ENCODE measurements at places on chromosomes 11 and 22.

- DNase-seq, result no peak
Observed at GRCh38 chr11:124441519-124441918, 4.0 kb downstream of the OR8B8 start.

DNA sequence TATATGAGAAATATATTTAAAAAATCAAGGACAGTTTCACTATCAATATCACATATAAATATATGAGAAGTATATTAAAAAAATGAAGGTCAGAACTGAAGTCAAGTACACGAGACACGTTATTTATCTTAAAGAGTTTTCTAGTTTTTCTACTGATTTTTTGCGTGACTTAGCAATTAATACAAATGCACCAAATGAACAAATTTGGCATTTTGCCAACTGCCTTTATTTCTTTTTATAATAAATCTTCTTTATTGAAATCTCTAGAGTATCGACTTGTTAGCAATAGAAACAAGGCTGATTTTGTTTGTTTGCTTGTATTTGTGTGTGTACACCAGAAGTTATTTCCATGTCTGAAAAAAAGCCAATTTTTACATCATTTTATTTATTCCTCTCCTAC, 1684.7 kb upstream of the RAG2 start:
- DNase-seq, result no peak

DNA sequence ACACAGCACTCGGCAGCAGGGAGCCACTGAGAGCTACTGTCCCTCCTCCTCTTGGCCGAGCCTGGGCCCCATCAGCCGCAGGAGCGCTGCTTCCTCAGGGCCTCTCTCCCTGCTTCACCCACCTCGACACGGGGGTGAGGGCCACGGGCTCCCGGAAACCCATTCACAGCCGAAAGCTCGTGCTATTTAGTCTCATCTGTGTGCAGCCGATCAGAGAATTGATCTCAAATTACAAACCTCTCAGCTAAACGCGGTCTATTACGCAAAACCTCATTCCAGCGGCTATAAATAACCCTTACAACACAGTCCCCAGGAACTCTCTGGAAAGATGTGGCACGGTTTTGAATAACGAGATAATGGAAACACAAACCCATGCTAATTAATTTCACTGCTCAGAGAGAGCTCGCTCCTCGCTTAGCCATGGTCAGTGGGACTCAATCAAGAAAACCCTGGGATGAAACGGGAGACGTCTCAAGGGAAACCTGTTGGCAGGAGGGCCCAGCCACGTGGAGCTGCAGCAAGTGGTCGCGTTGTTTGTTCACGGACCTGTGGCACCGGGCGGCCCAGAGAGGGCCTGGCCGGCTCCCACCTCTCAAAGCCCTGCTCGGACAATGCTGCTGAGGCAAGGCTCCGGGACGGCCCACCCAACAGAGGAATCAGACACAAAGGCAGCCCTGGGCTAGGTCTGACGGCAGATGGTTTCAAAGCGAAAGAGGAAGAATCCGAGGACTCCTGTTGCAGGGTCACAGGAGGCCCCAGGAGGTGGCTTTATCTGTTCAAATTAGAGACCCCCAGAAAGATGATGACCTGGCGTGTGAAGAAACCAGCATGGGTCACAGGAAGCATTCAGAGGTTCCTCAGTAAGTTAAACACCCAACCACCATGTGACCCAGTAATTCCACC, 210.5 kb downstream of the CTTN start:
- no peak for DNase-seq

GRCh38 chr11:20762116-20762844, 92.9 kb downstream of the NELL1 start:
- no peak for DNase-seq

- DNase-seq, result no peak
Observed at GRCh38 chr11:91257667-91258066, 967.0 kb upstream of the FAT3 start.

DNA sequence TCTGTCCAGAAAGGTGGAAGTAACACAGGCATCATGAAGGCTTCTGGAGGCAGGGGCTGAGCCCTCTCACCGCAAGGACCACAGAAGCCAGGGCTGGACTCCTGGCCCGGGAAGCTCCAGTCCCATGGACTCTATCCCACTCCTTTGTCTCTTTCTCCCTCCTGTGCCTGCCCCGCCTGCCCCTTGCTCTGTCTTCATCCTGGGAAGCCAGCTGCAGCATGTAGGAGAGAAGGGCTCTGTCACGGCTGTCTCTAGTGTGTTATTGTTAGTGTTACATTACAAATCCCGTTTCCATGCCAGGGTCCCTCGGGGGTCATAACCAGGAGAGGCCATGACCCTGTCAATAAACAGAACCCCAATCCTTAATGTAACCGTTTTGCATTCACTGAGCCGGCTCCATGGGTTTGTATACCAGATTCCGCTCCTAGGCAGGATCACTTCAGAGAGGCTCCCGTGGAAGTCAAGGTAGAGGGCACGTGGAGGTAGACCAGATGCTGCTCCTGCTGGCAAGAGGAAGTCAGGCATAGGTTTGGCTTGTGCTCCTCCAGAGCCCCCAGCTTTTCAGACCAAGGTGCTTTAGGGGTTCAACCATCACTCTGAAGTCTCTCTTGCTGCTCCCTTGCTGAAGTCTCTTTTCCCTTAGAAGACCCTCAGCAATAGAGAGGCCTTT, 293.2 kb downstream of the ETS1 start:
- DNase-seq, result no peak

GRCh38 chr11:115802641-115803040, 298.4 kb upstream of the CADM1 start:
- no peak for DNase-seq

- DNase-seq, result no peak
Observed at GRCh38 chr11:100624346-100624745, 62.7 kb upstream of the ARHGAP42 start.

DNA sequence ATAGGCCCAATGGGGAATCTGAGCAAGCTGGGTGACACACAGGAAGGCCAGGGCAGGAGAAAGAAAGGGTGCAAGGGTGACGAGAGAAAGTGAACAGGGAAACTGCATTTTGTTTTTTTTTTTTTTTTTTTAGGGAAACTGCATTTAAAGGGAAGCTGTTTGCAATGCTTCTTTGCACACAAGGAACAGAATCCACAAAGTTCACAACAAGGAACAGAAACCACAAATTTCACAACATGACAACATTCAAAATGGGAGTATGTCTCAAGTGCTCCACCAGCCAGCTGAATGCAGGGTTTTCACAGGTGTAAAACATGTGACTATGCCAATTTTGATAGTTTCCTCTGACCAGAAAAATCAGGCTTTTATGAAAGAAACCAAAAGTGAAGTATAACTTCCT, 6.8 kb upstream of the PLAAT3 start:
- no peak for DNase-seq

DNA sequence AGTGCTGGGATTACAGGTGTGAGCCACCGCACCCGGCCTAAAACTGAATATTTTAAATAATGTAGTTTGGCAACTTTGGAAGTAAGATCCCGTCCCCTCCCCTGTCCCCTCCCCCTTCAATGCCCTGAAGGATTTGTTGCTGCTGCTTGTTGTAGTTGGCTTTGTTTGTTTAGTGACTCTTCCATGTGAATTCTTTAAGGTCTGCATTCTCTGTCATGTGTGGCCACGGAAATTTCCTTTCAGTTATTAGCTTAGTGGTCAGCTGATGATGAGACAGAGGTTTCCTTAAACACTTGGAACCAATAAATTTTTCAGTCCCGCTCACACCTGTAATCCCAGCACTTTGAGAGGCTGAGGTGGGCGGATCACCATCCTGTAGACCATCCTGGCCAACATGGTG, 109.9 kb downstream of the MPPED1 start:
- no peak for DNase-seq

GRCh38 chr11:112087212-112087611, 539 bp downstream of the SDHD start:
- no peak for DNase-seq

DNA sequence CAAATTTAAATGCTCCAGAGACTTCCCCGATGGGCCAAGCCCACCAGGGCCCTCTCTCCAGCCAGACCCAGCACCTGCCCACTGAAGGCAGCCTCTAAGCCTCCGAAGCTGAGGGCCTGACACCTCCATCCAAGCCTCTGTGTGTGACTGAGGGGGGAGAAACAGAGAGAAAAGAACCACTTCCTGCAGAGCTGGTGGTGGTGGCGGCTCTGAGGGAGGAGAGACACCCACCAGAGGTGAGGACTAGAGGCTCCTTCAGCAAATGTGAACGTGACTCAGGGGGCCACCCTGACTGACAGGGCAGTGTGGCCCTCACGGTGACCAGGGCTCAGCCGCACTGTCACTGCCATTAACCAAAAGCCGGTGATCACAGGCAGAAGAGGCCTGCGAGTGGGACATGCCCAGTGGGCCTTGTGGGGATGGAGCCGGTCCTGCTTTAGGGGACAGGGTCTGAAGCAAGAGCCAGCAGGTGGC, 31.0 kb upstream of the CD5 start:
- DNase-seq, result no peak

DNA sequence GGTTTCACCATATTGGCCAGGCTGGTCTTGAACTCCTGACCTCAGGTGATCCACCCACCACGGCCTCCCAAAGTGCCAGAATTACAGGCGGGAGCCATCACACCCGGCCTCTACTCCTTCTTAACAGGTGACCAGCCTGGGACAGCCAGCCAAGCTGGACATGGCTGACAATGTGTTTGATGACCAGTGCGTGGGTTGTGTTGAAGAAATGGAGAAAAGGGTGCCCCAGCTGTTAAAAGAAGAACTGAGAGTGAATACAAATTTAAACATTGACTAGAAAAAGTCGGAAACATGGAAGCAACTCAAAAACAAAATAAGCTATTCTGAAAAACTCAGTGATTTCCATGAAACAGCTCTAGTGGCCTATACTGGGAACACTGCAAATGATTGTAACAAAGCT, 86.5 kb upstream of the CLPB start:
- no peak for DNase-seq

DNA sequence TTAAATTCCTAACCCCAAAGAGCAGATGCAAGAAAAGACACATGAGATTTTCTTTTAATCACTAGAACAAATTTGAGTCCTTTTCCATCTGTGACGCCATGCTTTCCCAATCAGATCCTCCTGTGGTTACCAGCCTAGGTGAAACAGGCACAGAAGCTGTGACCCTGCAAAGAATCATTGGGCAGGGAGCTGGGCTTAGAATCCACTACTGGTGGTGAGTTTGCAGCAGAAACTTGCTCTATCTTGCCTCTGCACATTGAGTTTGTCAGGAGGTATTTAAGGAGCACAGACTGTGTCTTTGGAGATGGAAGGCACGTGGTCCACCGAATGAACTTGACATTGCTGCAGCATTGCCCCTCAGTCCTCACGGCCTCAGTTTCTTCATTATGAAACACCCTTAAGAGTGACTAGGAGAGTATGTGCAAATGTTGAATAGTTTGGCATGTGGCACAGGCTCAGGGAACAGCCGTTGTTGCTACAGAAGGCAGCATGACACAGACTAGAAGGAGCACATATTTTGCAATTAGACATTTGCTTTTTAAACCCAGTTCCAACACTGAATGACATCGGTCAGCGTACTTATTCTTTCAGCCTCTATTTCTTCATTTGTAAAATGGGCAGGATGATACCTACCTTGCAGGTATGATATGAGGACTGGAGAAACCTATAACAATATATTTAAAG, 127.6 kb downstream of the DBX1 start:
- DNase-seq, result no peak

DNA sequence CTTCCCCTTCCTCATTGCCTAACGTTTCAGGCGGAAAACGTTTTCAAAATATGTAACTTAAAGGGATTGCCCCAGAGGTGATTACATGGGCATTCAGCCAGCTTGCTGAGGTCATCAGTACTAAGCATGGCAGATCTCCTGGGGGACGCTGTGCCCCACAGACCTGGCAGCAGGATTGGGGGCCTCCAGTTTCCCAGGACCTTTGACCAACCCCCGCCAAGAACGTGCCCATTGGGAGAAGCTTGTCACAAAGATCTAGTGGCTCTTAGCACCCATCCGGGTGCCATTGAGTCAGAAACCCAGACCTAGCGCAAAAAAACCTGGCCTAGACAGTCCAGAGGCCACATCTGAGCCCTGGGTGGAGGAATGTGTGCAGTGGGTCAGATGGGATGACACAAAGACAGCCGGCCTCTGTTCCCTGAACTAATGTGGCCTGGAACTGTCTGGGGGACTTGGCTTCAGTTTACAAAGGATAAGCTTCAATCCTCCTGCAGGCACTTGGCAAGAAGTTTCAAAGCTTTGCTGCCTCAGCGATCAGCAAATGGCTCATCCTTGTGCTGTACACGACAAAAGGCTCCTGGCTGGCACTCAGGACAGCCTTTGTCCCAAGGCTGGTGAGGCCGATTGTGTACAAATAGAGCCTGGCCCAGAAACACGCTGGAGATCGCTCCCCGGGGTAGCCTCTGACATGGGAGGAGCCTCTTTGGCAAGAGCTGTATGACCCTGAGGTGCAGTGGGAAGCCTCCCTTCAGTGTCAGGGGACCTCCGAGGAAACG, 9.5 kb downstream of the C1QTNF6 start:
- no peak for DNase-seq

Measured in smooth muscle cell of the brain vasculature (primary cell).